Kidney epithelial cell (primary cell): ENCODE measurements at places on chromosomes 12 and 14.

- no peak for DNase-seq
Observed at GRCh38 chr12:90909069-90909770, 45.8 kb downstream of the CCER1 start.

- DNase-seq: no peak
Observed at GRCh38 chr14:79167957-79168356, 997.8 kb downstream of the NRXN3 start.

DNA sequence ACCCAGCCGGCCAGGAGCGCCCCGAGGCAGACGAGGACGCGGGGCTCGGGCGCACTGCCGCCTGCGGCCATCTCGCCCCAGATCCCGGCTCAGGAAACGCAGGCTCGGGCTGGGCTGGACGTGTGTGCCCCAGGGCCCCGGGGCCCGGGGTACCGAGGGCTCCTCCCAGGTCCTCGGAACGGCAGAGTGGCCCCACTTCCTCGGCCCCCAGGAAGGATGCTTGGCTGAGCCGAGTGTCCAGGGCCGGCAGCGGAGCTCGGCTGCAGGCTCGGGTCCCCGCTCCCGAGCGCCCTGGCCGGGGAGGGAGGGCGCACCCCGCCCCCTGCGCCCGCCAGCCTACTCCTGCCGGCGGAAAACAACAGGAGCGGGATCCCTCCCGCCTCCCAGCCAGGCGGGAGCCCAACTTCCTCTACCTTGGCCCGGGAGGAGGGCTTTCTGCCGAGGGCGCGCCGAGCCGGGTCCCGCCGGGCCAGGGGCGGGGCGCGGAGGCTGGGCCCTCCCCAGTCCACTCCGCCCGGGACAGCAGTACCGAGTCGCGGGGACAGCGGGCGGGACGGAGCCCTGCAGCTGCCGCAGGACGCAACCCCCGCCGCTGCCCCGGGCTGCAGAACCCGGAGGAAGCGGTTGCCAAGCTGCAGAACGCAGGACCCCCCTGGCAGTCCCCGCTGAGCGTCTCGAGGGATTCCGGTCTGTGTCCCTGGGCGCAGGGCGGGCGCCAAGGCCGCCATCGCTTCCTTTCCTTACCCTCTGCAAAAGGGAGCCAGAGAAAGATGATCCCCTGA lies at the start of gene VSIG10:
VSIG10 (minus strand) TSS at position 411 of the 782 bp plus-strand sequence; CDS start at position 71, 340 bp downstream.
- DNase-seq: no peak

GRCh38 chr12:11749943-11750690 lies 100.6 kb downstream of the ETV6 start:
- no peak for DNase-seq

GRCh38 chr14:96559571-96559970 lies 57.4 kb downstream of the PAPOLA start:
- no peak for DNase-seq

GRCh38 chr12:40222247-40222646 lies 2.5 kb upstream of the LRRK2 start:
- no peak for DNase-seq

DNA sequence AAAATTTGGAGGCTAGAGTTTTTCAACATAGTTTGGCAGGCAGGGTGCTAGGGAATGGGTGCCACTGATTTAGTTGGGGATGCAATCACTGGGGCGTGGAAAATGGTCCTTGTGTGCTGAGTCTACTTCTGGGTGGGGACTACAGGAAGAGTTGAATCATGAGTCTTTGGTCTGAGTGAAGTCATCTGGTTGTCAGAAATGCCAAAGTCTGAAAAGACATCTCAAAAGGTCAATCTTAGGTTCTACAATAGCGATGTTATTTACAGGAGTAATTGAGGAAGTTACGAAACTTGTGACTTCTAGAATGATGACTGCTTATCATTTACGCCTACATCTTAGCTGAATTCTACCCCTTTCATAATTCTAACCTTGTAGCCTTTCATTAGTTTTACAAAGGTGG lies 209.1 kb downstream of the NUBPL start:
- no peak for DNase-seq

- no peak for DNase-seq
Observed at GRCh38 chr12:20011200-20011599, 357.1 kb upstream of the PDE3A start.

DNA sequence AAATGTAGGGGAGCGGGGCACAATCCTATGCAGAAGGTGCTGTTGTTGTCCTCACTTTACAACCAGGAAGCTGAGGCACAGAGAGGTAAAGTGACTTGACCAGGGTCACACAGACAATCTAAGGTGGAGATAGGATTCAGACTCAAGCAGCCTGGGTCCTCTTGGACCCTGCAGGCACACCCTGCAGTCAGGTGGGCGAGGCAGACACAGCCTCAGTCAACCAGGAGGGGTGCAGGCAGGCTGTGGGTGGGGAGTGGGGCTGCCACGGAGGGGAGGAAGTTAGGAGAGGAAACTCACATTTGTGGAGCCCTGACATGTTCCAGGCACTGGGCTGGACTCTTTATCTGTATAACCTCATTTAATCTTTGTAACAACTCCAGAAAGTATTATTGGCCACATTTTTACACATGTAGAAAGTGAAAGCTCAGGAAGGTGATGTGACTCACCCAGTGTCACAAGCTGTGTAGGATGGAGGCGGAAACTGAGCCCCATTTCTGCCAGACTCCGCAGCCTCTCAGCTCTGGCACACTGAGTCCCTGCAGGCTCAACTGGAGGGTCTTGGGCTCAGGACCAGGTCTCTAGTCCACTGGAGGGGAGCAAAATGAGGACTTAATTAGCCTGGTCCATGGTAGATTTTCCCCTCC lies 24.9 kb upstream of the CHGA start:
- no peak for DNase-seq

GRCh38 chr12:55974308-55974730 lies 441 bp downstream of the RAB5B start:
- no peak for DNase-seq

DNA sequence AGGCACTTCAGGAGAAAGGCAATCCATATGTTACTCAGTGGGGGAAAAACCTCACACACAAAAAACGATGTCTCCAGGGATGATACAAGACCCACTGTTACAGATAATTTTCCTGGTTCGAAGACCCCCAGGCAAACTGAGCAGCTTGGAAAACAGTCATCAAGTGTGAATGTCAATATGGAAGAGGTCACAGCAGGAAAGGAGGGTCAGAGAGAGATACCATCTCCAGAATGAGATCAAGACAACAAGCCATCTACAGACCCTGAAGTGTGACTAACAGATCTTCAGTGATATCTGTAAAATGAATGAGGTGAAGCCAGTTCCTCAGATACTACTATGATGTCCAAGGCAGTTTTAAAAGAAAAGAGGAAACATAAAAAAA lies 28.6 kb downstream of the GNS start:
- no peak for DNase-seq

GRCh38 chr14:79137045-79137430 lies 966.9 kb downstream of the NRXN3 start:
- no peak for DNase-seq
